ENCODE measurements at places on chromosomes 16 and 17.

DNA sequence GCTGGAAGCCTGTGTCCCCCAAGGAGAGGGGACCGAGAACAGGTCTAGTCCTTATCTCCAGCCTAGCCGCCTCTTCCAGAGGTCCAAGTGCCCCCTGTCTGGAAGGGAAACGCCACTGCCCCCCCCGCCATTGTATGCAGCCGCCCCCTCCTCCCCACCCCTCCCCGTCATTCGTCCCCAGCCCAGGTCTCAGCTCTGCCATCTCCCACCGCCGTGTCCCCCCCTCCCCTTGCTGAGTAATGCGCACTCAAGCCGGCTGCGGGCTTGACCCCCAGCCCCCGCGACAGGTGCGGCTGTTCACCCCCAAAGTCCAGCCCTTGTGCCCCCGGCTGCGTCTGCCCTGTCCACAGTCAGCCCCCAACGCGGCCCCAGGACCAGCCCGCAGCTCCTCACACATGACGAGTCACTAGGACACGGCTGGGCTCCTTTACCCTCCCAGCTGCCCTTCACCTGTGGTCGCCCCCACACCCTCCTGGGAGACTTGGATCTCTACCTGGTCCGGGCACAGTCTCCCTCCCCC lies 622 bp downstream of the GPRC5B start:
- peak overlapping the region; percentile 79 for H3K4me3 ChIP-seq
- peak; percentile 24 for DNase-seq
- H3K27ac ChIP-seq: no peak overlapping the region
- H3K36me3 ChIP-seq: no peaks in the 10 kb centered on the region

DNA sequence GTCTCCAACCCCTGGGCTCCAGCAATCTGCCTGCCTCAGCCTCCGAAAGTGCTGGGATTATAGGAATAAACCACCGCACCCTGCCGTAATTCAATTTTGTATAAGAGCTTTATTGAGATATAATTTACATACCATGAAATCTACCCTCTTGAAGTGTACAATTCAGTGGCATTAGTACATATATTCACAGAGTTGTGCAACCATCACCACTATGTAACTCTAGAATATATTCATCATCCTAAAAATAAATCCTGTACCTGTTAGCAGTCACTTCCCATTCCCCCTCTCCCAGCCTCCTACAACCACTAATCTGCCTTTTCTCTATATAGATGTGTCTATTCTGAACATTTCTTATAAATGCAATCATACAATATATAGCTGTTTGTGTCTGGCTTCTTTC lies 26.1 kb downstream of the TOM1L2 start:
- H3K4me1 ChIP-seq: peaks cover 25% of the 10 kb centered on the region
- no peaks in the 10 kb centered on the region for H3K36me3 ChIP-seq
- DNase-seq: no peak
- H3K27me3 ChIP-seq: no peaks in the 10 kb centered on the region
- H3K4me3 ChIP-seq: no peak overlapping the region

DNA sequence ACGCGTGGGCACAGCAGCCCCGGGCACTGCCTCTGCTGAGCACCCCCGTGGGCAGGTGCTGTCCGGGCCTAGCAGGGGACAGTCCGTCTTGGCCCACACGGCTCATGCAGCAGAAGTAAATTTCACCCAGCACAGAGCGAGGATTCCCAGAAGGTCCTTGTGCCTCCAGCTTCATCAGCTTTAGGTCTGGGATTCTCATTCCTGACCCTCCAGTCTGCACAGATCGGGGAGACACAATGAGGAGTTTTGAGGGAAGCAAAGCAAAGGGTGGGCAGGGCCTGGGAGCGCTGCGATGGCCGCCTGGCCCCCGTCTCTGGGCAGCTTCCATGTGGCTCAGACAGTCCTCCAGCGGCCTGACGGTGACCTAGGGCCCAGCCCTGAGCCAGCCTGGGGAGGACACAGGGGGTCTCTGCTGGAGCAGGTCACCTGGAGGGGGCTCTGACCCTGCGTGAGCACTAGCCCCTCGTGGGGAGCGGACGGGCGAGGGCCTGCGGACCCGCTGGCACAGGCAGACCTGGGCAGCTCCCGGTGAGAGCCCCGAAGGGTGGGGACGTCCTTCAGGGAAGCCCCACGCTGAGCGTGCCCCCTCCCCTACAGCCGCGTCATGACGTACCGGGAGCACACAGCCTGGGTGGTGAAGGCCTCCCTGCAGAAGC lies 30.7 kb upstream of the CHMP6 start:
- H3K4me3 ChIP-seq: peak overlapping the region; percentile 18
- H3K27ac ChIP-seq: no peak overlapping the region
- H3K36me3 ChIP-seq: peaks cover 12% of the 10 kb centered on the region

- DNase-seq: peak; percentile 96
- no peak overlapping the region for H3K27ac ChIP-seq
- H3K27me3 ChIP-seq: peaks cover 20% of the 10 kb centered on the region
- H3K4me3 ChIP-seq: peak overlapping the region; percentile 61
- peaks cover 8% of the 10 kb centered on the region for H3K36me3 ChIP-seq
These were observed 5.7 kb downstream of the MATCAP1 start for GRCh38 chr16:67177743-67178699.

- H3K4me1 ChIP-seq: no peaks in the 10 kb centered on the region
- H3K27ac ChIP-seq: no peak overlapping the region
- H3K36me3 ChIP-seq: peaks cover 15% of the 10 kb centered on the region
- H3K4me3 ChIP-seq: no peak overlapping the region
These were observed 17.4 kb downstream of the DUSP14 start for GRCh38 chr17:37507111-37507510.

- peaks cover 4% of the 10 kb centered on the region for H3K4me1 ChIP-seq
- H3K27ac ChIP-seq: no peak overlapping the region
- no peak overlapping the region for H3K4me3 ChIP-seq
- H3K36me3 ChIP-seq: no peaks in the 10 kb centered on the region
These were observed 4.5 kb upstream of the NOD2 start for GRCh38 chr16:50688867-50689266.

DNA sequence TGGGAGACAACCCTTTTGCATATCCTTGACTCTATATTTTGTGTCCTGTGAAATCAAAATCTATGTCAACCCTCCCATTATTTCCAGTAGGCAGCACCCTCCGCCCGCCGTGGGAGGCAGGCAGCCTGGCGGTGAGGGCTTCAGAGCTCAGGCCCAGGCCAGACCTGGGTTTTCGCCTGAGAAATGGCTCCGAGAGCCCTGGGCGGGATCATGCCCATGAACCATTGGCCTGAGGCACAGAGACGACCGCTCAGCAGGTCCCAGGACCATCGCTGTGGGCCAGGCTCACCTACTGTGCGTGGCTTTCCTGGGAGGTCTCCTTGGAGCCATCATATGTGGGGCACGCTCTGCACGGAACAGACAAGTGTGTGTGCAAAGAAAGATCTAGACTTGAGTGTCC lies 6.3 kb upstream of the SLC38A8 start:
- no peak overlapping the region for H3K27ac ChIP-seq
- H3K4me1 ChIP-seq: no peaks in the 10 kb centered on the region
- H3K27me3 ChIP-seq: no peaks in the 10 kb centered on the region
- DNase-seq: no peak
- no peak overlapping the region for H3K4me3 ChIP-seq

DNA sequence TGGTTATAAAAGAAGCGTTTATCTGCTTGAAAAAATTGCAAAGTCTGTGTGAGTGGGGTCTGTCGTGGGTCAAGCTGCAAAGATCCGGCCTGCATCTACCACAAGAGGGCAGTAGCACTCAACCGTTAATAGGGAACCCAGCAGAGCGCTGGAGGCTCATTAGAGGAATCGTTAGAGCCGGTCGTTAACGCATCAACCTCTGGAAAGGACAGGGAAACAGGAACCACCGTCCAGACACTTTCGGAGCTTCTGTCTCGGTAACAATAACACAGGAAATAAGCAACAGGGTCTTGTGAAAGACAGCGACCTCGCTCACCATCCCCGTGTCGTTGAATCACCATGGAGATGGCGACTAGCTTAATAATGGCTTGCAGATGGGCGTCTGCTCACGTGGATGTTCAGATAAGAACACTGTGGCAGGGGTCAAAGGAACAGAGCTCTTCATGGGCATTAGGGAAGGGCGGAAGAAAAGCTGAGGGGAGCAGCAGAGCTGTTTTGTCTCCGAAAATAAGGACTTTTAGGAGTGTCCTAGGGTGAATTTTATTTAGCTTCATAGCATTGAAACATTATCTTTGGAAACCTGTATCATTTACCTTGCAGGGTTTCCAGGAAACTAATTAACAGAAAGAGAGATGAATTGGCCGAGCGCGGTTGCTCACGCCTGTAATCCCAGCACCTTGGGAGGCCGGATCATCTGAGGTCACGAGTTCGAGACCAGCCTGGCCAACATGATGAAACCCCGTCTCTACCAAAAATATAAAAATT lies 11.9 kb upstream of the NSRP1 start:
- no peaks in the 10 kb centered on the region for H3K36me3 ChIP-seq
- peak overlapping the region; percentile 10 for H3K4me3 ChIP-seq
- H3K27me3 ChIP-seq: no peaks in the 10 kb centered on the region
- no peak overlapping the region for H3K27ac ChIP-seq
- DNase-seq: peak; percentile 97

- no peak for DNase-seq
- no peaks in the 10 kb centered on the region for H3K36me3 ChIP-seq
- peaks cover 11% of the 10 kb centered on the region for H3K27me3 ChIP-seq
- H3K4me1 ChIP-seq: peaks cover 9% of the 10 kb centered on the region
- H3K27ac ChIP-seq: no peak overlapping the region
These were observed 52.0 kb downstream of the MRM1 start for GRCh38 chr17:36653374-36653773.

DNA sequence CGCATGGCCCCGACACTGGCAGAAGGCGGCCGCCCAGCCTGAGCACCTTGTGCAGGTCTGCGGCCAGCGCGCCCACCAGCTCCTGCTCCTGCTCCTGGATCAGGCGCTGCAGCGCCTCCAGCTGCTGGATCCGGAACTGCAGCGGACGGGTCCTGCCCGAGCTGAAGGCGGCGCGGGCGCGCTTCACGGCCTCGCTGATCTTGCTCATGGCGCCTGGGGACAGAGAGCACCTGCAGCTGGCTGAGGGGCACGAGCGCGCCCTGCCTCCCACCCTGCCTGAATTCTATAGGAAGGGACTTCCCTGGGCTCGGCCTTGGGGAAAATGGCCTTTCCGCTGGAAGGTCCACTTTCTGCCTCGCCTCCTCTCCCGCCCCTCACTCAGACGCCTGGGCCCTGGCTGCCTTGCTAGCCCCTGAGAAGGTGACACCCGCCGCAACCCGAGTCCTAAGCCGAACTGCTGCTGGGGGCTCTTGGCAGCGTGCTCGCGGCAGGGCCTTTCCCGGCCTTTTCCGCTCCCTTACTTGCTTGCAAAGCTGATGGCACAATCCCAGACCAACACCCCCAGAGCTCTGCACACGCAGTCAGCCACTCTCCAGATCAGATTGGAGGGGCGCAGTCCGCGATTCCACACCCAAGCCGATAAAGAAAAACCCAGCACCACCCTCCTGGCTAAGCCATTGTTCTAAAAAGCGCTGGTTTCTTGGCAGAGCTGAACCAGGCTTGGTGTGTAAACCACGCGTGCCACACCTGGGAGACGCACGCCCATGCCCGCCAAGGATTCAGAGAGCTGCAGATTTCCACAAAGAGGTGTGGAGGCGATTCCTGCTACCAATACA lies 3.0 kb downstream of the ALDH3A1 start:
- no peak overlapping the region for H3K27ac ChIP-seq
- H3K4me1 ChIP-seq: peaks cover 4% of the 10 kb centered on the region
- peak; percentile 75 for DNase-seq
- H3K4me3 ChIP-seq: no peak overlapping the region
- no peaks in the 10 kb centered on the region for H3K36me3 ChIP-seq
- H3K27me3 ChIP-seq: no peaks in the 10 kb centered on the region

DNA sequence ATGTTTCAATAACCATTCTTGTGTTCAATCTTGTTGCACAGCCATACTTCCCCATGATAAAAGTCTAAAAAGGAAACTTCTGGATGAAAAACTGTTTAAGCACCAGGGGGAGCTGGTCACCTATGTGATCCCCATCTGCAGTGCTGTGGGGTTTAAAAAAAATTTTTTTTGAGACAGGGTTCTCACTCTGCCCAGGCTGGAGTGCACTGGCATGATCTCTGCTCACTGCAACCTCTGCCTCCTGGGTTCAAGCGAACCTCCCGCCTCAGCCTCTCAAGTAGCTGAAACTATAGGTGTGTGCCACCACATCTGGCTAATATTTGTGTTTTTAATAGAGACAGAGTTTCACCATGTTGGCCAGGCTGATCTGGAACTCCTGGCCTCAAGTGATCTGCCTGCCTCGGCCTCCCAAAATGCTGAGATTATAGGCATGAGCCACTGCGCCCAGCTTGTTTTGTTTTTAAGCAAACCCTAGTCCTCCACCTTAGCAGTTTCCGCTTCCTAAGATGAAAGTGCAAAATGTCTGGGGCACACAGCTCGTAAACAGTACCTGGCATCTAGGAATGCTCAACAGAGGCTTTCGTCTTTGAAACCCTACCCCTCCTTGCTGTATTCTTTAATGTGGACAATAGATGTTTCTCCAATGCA lies 25.4 kb downstream of the DNAJA2 start:
- no peaks in the 10 kb centered on the region for H3K27me3 ChIP-seq
- peaks cover 5% of the 10 kb centered on the region for H3K4me1 ChIP-seq
- no peak overlapping the region for H3K27ac ChIP-seq
- no peak overlapping the region for H3K4me3 ChIP-seq

GRCh38 chr16:52617591-52617990 lies 70.6 kb upstream of the TOX3 start:
- H3K4me3 ChIP-seq: no peak overlapping the region
- no peaks in the 10 kb centered on the region for H3K4me1 ChIP-seq
- no peak for DNase-seq
- H3K27me3 ChIP-seq: no peaks in the 10 kb centered on the region
- H3K27ac ChIP-seq: no peak overlapping the region
- H3K36me3 ChIP-seq: no peaks in the 10 kb centered on the region

GRCh38 chr17:74474043-74474792 lies 7.8 kb downstream of the CD300A start:
- no peaks in the 10 kb centered on the region for H3K4me1 ChIP-seq
- DNase-seq: no peak
- H3K27me3 ChIP-seq: no peaks in the 10 kb centered on the region
- H3K4me3 ChIP-seq: no peak overlapping the region
- no peaks in the 10 kb centered on the region for H3K36me3 ChIP-seq

DNA sequence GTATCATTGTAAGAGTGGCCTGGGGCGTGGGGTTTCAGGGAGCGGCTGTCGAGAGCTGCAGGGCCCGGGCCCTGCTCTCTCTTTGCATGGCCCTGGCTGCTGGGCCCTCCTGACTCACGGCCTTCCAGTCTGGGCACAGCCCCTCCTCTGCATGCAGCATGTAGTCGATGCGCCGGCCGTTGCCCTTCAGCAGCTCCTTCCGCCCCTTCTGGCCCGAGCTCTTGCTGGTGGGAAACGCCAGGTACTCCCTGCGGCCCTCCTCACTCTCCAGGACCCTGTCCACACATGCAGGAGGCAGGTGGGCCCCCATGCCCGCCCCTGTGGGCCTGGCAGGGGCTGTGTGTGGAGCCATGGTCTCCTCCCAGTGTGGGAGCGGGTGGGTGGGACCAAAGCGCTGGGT lies 50.7 kb downstream of the PRMT7 start:
- H3K4me3 ChIP-seq: no peak overlapping the region
- H3K27me3 ChIP-seq: no peaks in the 10 kb centered on the region
- DNase-seq: no peak
- peaks cover 10% of the 10 kb centered on the region for H3K4me1 ChIP-seq
